ENCODE measurements at places on chromosomes 12 and 14.

- no peak for DNase-seq
Measured at GRCh38 chr12:89824822-89825221, 116.2 kb upstream of the ATP2B1 start.

DNA sequence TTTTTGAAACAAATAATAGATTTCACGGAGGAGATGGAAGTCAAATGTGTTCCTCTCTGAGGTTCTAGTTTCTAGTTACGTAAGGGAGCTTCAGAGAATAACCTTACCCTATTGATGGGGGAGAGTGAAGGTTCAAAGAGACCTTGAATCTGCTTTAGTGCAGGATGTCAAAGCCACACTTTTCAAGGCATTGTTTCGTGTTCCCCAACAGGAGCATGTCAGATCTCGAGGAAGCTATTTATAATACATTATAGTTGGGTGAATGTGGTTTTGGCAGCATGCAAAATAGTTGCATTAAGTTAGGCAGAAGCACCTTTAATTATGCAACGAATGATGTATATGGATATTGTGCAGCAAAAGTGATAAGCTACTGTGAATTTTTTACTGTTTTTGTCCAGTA lies 614.9 kb downstream of the SLC16A7 start:
- DNase-seq = no peak

DNA sequence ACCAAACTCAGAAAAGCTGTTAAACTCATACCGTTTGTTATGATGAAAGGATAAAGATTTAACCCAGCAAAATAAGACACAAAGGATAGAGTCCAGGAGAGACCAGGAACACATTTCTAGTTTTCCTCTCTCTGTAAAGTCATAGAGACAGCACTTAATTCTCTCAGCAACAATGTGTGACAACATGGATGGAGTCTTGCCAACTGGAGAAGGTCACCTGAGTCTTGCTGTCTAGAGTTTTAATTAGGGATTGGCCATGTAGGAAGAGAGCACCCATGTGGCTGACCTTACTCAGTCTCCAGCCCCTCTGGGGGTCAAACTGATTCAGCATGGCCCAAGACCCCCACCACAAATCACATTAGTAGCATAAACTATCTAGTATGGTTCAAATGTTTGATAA lies 151.0 kb upstream of the ATF7IP start:
- no peak for DNase-seq

DNA sequence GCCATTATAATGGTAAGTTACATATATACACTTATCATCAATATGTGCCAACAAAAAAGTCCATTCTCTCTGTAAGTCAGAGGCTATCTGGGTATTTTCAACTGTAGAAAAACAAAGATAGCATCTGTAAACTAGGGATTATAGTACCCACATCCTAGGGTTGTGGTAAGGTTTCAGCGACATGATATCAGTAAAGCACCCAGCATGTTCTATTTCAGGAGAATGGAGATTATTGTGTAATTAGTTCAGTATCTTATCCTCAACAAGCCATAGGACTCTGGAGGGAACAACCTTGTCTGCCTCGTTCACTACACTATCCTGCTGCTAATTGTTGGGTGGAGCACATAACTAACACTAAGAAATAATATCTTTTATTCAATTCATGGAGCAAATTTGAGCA lies 19.7 kb upstream of the CKAP4 start:
- DNase-seq = no peak

DNA sequence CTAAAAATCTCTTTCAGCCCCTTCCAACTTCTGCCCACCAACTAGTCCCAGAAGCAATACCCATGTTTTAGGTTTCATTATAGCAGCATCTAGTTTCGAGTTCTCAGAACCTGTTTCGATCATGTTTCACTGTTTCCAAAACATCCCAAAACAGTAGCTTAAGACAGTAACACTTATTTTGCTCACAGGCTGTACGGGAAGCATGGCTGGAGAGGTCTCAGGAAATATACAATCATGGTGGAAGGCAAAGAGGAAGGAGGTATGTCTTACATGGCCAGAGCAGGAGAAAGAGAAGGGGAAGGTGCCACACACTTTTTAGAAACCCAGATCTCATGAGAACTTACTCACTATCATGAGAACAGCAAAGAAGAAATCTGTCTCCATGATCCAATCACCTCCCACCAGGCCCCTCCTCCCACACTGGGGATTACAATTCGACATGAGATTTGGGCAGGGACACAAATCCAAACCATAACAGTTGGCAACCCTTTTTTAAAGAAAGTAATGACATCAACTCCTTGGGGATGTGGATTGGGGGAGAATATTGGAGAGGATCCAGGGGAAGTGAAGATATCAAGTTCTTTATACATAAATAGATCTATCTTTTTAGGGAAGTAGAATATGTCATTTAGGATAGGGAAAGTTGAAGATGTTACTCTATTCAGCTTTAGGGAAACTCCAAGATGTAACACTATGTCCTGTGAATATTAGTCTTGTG lies 269.9 kb upstream of the PLEKHG7 start:
- DNase-seq = no peak

DNA sequence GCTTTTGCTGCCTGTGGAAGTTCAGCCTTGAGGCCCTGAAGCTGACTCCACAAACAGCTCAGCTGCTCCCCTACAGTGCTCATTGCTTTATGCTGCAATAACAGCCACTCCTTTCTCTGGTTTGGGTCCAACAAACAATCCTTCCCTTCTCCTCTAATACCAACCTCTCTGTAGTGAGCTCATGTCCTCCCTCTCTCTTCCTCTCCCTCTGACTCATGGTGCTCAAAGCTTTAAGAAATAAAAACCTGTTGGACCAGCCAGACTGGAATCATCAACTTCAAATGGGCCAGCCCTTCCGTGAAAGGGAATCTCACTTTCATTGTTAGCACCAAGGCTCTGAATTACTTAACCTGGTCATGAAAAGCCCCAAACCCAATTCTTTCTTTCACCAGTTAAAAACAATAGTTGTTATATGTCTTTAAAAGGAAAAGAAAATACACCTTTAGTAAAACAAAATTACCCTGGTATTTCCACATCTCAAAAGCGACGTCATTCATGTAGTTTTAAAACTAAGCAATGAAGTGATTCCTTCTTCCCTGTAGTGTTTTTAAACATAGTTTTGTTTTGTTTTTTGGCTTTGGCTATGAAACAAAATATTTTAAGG lies 126.4 kb downstream of the DUSP6 start:
- no peak for DNase-seq

DNA sequence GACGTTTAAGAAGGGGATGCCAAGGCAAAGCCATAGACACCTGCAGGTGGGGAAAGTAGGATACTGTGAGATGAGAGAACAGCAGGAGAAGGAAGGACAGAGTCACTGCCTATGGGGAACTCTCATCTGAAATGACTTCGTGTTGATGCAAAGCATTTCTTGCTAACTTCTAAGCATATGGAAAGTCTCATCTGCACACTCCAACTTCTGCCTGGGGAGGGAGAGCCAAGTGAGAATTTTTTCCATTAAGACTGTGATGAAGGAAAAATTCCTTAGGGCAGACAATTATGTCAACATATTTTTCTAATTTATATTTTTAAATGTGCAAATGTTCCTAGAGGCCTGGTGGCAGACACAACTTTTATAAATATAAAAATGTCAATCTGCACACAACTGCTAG lies 115.3 kb downstream of the IPO8 start:
- no peak for DNase-seq

DNA sequence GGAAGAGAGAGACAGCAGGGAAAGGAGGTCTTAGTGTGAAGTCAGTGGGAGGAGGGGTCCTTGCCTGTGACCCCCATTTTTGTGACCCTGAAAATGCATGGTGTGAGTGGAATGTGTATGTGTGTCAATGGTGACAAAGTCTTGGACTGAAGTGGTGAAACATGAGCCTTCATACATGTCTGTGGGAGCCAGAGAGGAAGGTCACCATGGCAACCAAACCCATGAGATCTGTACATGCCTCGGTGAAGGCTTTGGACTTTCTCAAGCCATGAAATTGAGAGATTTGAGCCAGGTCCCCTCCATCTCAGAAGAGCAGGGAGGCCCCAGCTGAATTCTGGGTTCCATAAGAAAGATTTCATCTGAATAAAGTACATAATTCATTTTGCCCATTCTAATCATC lies 108.7 kb downstream of the TTC8 start:
- DNase-seq = no peak

- DNase-seq = no peak
Measured at GRCh38 chr12:4356041-4356327, 23.5 kb downstream of the FGF23 start.

GRCh38 chr12:2268471-2269286 lies 215.9 kb downstream of the CACNA1C start:
- no peak for DNase-seq

DNA sequence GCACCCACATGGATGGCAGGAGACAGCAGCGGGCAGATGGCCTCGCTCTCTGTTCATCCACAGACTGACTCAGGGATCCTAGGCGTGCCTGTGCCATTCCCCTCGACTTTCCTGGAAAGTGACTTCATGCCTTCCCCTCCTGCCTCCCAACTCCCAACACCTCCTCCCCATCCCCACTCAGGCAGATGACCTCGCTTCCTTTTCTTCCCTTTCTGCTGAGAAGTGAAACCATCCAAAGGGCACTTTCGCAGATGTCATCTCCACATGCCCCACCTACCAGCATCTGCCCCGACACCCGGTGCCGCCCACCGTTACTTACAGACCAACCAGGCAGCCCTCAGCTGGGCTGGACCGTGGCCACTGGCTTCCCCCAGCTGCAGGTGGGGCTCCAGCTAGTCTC lies 29.6 kb downstream of the BEGAIN start:
- DNase-seq = no peak

All from SK-N-MC (cell line).